ENCODE measurements at places on chromosomes 2 and 18.

GRCh38 chr2:26363323-26363722, 16.7 kb upstream of the ADGRF3 start:
- no peak for DNase-seq

DNA sequence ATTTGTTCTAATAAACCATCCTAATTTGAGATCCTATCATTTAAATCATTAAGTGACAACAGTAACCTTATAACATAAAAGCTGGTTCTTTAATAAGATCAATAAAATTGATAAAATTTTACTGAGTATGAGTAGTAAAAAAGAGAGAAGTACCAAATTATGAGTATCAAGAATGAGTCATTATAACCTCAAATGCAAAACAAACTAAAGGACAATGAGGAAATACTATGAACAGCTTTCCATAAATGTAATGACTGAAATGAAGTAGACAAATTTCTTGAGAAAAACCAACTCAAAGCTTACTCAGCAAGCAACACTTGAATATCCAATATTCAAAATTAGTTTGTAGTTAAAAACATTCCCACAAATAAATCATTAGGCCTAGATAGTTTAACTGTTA, 433.0 kb downstream of the ZEB2 start:
- no peak for DNase-seq

- DNase-seq: peak; percentile 22
Observed at GRCh38 chr2:204892506-204893255, 347.4 kb downstream of the PARD3B start.

GRCh38 chr2:168152902-168153530, 94.4 kb downstream of the STK39 start:
- no peak for DNase-seq

DNA sequence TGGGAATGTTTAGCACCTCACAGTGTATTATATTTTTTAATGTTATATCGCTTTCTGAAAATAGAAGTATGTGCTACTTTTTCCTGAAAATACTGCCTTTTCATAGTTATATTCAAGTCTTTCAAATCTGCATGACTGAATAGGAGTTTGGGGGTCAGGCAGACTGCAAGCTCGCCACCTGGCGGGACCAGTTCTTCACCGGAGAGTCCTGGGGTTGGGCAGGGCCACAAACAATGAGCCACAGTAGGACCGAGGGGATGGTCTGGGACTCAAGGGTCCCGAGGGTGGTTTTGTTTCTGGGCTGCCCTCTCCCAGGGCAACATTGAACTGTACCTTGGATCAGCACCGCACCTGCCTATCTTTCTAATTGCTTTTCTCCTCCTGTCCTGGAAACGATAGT, 70.6 kb downstream of the VWA3B start:
- no peak for DNase-seq

- DNase-seq: no peak
Observed at GRCh38 chr2:86372641-86373502, 35.4 kb upstream of the REEP1 start.

DNA sequence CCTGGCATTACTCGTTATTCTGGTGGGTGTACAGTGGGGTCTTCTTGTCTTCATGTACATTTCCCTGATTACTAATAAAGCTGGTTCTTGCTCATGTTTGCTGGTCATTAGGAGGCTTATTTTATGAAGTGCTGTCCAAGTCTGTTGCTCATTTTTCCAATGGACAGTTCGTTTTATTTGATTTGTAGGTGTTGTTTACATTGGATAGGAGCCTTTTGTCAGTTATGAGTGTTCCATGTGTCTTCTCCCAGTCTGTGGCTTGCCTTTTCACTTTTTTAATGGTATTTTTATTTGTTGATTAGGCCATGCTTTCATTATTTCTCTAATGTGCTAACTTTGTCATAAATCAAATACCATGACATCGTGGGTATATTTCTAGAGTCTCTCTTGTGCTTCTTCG, 51.9 kb downstream of the CEP192 start:
- no peak for DNase-seq

DNA sequence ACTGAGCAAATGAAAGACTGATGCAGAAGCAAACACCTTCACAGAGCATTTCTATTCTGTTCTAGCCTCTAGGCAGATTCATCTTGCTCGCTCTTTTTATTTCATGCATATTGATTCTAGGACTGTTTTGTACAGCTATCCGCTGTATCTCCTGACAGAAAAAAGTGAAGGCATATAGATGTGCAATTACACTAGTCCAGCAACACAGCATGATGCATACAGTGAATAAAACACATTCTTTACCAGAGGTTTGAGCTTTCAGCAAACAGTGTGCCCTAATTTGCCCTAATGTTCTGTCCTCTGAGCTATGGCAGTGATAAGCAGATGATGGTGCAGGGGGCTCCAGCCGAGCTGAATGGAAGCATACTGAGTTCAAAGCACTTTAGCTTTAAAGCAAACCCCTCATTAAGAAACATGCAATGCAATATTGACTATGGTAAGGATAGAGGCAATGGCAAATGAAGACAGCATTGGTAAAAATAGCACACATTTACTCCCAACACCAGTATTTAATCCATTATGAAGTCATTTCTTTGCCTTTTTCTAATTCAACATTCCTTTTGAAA, 141.2 kb upstream of the RGPD4 start:
- no peak for DNase-seq

DNA sequence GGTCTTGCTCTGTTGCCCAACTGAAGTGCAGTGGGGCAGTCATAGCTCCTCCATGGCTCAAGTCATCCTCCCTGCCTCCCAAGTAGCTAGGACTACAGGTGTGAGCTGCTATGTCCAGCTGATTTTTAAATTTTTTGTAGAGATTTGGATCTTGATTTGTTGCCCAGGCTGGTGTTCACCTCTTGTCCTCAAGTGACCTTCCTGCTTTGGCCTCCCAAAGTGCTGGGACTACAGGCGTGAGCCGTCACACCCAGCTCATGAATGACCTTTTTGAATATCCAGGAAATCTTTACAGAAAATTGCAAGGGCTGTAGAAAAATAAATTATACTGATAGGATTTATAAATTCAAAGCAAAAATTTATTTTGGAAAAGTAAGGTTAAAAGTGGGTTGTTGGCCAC, 17.4 kb downstream of the ACTR3 start:
- no peak for DNase-seq

DNA sequence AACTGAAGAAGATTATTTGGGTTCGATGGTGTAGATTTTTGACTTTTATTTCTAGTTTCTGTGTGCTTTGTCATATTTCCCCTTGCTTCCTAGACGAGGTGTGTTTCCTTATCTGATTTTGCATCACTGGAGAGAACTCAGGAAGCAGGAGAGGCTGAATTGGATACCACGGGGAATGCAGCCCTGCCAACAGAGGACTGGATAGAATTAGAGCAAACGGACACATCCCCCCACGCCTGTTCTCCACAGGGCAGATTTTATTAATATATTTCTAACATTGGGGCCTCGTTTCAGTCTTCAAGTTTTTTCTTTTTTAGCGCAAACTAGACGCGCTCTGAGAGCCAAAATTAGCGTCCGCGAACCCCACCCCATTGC, 678 bp upstream of the VAPA start:
- DNase-seq: no peak

GRCh38 chr18:48488388-48488850, 50.4 kb upstream of the CTIF start:
- no peak for DNase-seq

DNA sequence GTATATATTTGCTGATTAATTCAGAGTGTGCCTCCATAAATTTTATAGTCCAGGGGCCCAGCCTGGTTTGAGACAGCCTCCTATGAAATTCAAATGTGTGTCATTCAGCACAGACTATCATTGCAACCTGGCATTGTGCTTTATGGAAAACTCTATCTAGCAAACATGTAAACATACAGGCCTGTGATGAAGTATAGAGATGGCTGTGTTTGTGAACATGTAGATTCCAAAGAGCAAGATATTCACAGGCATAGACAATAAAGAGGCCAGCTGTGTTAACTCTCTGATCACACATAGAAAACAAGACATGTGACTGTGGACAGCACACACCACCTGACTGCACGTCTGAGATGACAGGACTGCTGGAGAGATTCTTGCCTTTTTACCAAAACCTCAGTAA, 297.9 kb downstream of the EN1 start:
- DNase-seq: no peak

DNA sequence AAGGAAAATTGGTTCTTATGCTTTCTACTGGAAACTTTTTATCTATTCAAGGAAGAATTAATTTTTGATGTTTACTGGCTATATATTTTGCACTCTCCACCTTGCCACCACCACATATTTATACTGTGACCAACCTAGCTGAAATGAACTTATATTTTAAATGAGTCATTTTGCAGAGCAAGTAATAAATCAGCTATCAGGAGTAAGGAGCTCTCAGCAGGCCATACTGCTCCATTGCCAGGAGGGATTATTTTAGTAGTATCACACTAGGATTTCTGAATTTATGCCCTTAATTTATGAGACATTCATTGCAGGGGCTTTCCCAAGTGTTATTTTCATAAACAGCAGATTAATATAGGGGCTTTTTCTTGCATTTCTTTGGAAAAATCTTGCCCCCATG, 125.8 kb upstream of the CYP1B1 start:
- no peak for DNase-seq

DNA sequence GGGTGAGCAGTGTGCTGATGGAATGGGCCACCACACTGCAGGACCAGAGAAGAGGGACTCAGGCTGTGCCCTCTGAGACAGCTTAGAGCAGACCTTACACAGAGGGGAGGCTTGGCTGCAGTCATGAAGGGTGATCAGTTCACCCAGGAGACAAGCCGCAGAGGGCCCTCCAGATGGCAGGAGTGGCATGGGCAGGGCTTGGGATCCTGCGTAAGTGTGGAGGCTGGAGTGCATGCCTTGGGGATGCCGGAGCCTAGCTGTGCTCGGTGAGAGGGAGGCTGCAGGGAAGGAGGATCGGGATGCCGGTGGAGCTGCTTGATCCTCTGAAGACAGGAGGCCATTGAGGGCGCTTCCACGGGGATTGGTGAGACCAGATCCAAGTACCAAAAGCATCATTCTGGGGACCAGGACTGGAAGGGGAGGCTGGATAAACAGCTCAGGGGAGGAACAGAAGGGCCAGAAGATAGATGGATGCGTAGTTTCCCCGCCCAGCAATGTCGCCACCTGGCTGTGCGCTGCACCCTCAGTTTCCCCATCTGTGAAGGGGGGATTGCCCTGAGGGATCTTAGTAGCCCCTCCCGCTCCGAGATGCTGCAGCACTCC, 163.4 kb downstream of the INHBB start:
- DNase-seq: no peak

- DNase-seq: no peak
Observed at GRCh38 chr18:76993573-76993972, 139.0 kb downstream of the MBP start.

DNA sequence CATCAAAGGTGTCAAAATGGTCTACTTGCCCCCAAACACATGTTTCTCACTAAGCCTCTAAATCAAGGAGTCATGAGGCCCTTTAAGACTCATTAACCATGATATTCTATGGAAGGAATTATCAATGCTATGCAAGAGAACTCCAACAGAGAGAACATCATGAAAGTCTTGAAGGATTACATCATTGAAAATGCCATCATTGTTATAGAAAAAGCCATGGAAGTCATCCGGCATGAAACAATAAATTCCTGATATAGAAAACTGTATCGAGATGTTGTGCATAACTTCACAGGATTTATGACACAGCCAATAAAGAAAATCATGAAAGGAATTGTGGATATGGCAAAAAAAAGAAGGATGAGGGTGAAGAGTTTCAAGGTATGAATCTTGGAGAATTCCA, 1363.6 kb upstream of the CDH2 start:
- no peak for DNase-seq

DNA sequence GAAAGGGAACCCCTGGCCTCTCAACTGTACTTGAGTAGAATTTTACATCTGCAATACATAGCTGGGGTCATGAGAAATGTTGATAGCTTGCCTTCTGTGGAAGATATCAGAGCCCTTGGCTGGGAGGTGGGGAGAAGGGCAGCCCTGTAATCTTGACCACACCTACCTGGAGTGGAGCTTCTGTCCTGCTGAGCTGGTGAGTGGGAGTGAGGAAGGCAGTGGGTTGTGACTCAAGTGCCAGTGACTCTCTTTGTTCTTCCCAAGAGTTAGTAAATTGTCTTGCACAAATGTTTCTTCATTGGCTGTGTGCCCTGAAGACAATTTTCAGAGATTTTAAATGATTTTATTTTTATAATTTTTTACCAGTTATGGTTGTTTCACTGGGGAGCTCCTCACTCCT, 277.3 kb downstream of the MBD5 start:
- no peak for DNase-seq

DNA sequence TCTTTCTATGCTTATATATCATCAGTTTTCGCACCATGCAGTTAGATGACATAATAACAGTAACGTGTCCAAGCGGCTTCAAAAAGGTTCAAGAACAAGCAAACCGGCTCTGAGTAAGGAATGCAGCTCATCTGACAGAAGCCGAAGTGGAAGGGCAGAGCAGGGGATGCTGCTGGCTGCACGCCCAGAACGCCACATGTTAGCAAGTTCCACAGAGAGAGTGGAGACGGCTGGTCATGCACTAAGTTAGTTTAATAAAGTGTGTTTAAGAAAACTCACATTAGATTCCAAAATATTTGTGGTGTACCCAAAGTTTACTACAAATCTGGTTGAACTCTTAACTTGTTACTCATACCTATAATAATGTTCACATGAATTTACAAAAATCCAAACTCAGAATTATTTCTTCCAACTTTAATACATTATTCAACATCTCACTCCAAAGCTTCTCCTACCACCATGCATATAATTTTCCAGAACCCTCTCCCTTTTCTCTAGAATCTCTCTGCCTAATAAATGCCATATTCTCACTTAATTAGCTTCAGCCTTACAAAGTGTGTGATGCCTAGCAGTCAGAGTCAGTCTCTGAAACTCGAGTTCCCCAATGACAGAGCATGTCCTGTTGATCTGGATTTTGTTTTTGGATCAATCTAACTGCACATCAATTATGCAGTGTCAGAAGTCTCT, 170.0 kb downstream of the DNAH7 start:
- DNase-seq: no peak

DNA sequence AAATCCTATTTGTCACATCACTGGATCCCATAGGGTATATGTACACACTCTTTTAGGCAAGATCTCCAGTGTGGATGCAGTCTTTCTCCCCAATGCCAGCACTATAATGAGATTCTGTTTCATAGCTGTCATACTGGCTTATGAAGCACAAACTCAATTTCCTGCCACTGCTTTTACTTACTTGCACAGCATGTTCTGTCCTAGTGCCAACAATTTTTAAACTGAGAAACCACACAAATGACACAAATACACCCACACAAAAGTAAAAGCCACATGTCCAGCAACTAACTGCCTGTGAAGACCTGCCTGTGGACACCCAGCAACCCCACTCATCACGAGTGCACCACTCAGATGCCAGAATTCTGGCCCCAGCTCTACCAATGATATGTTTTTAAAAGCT, 29.6 kb upstream of the RNU4ATAC start:
- DNase-seq: no peak

GRCh38 chr2:100073110-100073509, 69.3 kb downstream of the AFF3 start:
- DNase-seq: no peak

GRCh38 chr2:112199188-112199587, 55.7 kb downstream of the ZC3H8 start:
- no peak for DNase-seq

GRCh38 chr18:75871596-75871995, 444.1 kb upstream of the SMIM21 start:
- DNase-seq: no peak
